Sciatic nerve (tissue), 2 donors: ENCODE measurements at places on chromosomes 11 and 22.
A peak's percentile ranks its signal among the peaks of the same experiment; 100 is the strongest.

DNA sequence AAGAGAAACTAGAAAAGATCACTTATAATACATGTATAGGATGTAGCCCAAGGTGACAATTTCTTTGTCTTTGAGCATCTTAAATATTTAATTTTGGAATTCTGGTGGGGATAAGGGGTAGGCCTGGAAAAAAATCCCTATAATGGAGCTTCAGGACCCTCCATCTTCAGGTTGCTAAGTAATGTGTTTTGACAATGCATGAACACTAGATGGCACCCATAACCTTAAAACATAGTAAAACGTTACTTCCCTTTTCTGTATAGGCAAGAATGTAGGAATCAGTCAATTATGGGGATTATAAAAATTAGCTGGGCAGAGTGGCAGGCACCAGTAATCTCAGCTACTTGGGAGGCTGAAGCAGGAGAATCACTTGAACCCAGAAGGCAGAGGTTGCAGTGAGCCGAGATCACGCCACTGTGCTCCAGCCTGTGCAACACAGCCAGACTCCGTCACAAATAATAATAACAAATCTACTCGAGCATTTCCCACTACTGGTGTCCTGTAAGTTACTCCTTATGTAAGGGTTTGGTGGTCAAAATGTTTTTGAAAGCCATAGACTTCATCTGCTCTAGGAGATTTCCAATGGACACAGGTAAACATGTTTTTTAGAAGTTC lies 541.9 kb upstream of the CCDC90B start:
- DNase-seq = no peak

GRCh38 chr22:43014869-43015676 lies at the start of gene PACSIN2:
Gene PACSIN2 (minus strand): TSS chr22:43015149. CDS start chr22:42912080, 103,069 bp downstream.
- DNase-seq = peak; percentile 100

DNA sequence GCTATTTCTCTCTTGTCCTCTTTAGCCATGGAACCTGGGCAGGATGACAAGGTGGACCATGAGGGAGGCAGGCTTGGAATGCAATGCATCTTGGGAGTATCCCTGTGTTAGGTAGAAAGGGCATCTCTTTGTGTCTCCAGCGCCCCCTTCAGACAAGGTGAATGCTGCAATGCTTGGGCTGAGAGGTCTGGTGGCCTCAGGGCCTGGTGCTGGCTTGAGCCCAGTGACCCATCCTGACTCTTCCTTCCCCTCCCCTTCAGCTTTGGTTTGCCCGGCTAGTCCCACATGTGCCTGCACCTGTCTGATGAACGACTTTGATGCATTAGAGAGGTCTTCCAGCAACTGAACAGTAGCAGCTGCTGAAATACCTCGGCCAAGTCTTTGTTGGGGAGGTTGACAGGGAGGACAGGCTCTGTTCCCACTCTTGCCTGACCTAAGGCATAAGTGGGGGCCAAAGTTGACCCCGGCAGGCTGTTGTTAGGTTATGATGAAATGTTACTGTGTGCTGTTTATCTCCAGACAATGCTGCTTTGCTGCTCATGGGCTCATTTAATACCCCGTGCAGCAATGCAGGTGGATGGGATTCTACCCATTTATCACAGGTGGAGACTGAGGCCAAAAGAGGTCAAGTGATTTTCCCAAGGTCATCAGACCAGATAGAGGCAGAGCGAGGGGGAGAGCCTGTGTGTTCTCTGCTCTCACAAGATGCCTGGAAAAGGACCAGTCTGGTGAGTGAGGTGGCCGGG lies 22.5 kb downstream of the MYO18B start:
- DNase-seq = no peak

DNA sequence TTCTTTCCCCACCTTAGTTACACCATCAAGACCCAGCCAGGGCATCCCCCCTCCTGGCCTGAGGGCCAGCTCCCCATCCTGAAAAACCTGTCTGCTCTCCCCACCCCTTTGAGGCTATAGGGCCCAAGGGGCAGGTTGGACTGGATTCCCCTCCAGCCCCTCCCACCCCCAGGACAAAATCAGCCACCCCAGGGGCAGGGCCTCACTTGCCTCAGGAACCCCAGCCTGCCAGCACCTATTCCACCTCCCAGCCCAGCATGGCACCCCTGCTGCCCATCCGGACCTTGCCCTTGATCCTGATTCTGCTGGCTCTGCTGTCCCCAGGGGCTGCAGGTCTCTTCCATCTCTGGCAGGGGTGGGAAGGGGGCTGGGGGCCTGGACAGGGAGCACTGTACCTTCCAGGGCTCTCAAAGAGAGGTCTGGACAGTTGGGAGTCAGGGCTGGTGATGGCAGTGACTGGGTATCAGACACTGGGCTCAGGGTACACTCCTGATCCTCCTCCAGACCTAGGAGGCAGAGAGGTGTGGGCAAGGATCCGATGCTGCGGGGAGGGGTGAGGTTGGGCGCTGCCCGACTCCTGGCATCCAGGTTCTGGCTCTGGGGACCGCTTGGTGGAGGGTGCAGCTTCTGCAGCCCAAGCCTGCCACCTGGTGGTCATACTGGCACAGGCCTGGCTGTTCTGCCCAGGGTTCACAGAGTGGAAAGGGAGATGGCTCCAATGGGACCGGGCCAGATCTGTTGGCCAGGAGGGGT lies at the start of gene UPK2:
TSS of gene UPK2 (plus strand) at position 205 of the 753 bp plus-strand sequence. CDS start at position 258, 53 bp downstream.
- DNase-seq = peak; percentile 94
